ENCODE measurements at places on chromosomes 3 and 15.

- no peak for DNase-seq
Observed at GRCh38 chr15:34725556-34725955, 29.2 kb downstream of the GJD2 start.

DNA sequence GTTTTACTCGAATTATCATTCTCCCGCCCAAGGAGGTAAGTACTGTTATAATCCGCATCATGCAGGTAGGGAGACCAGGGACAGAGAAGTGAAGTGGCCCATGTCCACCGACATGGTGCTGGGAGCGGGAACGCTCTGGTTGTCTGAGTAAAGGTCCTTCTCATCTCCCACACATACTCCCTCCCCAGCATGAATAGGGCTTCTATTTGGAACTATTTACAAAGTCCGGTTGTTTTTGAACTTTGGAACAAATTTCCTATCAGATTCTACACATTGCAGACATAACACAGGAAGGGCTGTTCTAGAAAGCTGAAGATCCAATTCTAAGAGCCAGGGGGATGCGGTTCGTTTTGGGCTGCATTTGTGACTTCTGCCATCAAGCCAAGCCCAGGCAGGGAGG lies 94.8 kb upstream of the TLE3 start:
- no peak for DNase-seq

GRCh38 chr15:83082730-83083386 lies 15.8 kb upstream of the BTBD1 start:
- DNase-seq = no peak

DNA sequence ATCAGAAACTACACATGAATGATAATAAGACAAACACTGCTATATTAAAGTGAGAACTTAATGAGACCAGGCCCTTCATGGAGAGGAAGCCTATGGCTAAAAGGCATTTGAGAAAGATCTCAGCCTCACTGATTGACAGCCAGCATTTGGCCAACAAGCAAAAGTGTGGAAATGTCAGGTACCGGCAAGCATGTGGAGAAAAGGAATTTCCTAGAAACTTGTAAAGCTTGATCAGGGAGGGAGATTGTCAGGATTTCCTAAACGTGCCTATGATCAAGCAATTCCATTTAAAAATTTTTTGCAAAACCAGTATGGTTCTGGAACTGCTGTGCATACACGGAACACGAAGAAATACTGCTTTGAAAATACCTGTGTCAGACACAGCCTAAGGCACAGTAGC lies 220.3 kb upstream of the ATP10A start:
- DNase-seq = no peak

GRCh38 chr3:13045904-13046568 lies 27.2 kb downstream of the IQSEC1 start:
- DNase-seq = no peak

GRCh38 chr3:73431183-73431900 lies 193.4 kb downstream of the PDZRN3 start:
- DNase-seq = no peak

DNA sequence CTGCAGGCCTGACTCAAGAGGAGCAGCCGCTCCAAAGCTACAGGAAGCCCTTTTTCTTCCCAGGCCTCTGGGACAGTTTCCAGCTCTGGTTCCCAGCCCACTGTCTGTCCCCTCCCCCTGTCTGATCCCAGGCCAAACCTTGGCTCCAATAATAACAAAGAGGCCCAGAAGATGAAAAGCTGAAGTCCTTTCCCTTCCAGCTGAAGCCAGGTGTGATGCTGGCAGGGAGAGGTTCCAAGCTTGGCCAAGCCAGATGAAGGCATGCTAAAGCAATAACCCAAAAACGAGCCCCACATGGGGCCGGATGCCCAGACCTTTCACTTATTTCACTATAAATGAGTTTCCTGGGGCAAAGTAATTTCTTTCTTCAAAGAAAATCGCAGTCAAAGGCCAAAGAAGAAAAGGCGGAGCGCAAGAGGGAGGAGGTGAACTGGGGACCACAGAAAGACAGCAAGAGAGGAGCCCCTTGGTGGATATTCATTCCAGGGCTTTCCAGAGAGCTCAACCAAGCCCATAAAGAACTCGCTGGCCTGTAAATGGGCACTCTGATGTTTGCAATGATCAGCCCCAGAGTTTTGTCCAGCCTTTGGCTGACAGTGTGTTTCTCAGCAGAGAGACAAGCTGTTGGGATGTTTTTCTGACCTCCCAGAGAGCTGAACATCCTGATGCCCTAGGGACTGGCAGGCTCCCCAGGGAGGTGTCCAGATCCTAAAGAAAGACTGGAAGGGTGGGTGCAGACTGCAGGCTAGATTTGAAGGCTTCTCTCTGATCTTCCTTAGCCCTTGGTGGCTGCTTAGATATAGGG lies 157.6 kb downstream of the UACA start:
- DNase-seq = no peak

GRCh38 chr15:55802600-55803376 lies 59.8 kb upstream of the PRTG start:
- DNase-seq = no peak

DNA sequence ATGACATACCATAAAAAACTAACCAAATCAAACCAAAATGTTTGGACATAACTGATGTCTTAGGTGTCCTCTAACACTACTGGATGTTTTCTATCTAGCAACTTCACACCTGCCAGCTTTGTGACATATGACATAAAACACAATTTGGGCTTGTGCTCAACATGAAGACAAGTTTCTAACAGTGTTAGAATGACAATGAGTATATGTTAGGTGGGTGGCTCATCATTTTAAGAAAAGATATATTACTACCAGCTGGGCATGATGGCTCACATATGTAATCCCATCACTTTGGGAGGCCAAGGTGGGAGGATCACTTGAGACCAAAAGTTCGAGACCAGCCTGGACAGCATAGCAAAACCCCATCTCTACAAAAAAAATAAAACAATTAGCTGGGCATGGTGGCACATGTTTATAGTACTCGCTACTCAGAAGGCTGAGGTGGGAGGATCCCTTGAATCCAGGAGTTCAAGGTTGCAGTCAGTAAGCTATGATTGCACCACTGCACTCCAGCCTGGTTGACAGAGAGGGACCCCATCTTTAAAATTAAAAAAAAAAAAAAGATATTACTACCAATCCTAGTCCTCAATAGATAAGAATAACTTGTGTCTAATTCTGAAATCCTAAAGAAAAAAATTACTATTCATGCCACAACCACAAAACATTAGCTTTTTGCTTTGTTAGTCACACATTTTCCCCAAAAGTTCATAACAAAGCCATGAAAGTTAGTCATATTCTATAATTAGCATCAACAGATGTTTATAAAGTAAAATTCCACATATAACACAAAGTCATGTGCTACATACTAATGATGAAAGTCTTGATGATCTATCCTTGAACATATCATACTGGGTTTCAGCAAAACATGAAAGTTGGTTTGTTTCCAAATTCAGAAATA lies 59.9 kb downstream of the LRRFIP2 start:
- peak; percentile 13 for DNase-seq

DNA sequence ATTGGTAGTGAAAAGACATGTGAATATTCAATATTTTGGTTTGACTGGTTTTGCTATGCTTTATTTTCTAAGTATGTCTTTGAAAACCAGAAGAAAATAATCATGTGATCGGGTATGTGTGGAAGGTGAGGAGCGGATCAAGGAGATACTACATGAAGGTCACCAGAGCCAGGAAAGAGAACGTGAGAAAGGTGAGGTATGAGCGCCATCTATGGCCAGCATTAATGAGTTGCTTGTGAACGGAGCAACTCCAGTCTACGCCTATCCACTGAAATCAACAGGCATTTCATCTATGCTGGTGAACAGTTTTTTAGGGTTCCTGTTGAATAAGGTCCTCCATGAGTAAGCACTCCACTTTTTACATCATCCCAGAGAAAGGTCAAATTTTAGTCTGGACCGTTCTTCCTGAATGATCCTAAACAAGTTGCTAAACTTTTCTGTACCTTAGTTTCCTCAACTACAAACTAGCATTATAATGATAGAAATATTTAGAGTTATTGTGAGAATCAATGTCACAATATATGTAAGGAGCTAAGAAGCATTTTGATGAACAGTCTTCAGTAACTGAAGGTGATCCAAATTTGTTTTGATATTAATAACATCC lies 1435.2 kb upstream of the CADM2 start:
- peak; percentile 25 for DNase-seq

- no peak for DNase-seq
Observed at GRCh38 chr3:160566499-160566898, 1.1 kb upstream of the KPNA4 start.

GRCh38 chr15:88657326-88658069 lies 18.7 kb downstream of the ISG20 start:
- peak; percentile 76 for DNase-seq

GRCh38 chr3:149462581-149463011 lies 11.9 kb upstream of the TM4SF4 start:
- DNase-seq = no peak

DNA sequence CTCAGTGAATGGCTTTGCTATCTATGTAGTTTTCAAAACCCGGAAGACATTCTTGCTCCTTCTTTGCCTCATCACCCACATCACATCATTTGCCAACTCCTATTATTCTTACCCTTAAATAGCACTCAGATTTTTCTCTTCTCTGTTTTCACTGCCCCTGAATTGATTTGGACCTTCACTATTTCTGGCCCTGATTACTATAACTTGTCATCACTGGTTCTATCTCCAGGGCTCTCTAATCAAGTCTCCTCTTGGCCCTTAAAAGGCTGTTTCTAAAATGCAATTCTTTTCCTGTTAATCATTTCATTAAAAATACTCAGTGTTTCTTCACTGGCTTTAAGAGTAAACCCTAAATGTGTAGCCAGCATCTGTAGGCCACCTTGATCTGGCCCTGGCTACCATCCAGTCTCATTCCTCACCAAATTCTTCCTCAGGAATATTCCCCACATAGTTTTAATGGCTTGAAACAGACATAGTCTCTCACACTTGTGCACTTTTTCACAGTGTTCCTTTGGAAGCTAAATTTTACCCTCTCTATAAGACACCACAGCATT lies 437.1 kb upstream of the CBLB start:
- DNase-seq = no peak

- DNase-seq = no peak
Observed at GRCh38 chr15:61499376-61499775, 270.3 kb upstream of the RORA start.

- no peak for DNase-seq
Observed at GRCh38 chr15:52378746-52379394, 83.3 kb upstream of the MYO5C start.

DNA sequence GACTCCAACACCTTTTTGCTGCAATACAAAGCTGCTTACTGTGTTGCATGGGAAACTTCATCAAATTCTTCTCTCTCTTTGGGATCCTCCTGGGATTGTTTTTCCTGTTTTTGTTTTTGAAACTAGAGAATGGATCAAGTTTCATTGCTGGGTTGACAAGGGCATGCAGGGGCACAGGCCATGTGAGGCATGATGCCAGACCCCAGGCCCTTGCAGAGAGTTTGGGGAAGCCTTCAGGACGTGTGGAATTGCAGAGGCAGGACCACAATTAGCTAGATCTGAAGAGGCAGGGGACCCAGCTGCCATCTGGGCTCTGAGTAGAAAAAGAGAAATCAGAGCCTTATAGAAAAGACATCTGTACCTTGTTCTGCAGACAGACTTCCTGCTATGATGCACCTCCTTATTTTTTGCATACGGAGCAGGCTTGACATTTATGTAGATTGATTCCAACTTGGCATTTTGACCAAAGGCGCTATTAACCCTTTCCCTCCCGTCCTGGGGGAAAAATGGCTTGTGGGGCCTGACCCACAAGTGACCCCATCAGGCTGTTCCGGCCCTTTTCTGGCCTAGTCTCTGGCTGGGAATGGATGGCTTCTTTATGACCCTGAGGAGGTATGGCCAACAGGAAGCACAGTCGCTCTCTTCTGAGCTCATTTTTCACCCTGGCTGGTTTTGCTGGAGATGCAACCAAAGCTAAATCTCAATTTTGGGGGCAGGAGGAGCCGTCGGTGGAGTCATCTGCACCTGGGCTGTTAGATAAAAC lies 44.3 kb upstream of the CHRNB4 start:
- no peak for DNase-seq

DNA sequence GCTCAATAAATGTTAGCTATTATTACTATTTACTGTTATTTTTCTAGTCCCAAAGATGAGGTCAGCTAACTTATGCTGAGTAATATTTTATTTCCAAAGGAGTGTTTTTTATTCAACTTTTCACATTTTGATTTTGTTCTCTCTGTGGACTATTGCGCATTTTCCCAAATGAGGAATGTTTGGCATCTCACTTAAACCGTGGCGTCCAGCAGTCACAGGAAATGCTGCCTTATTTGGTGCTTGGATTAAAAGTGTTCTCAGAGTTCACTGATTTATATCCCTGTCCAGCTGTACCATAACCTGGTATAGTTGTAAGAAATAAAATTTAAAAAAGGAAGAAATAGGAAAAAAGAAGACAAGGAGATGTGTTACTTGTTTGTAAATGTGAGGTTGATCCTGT lies 166.8 kb downstream of the THSD4 start:
- DNase-seq = no peak

GRCh38 chr3:50212502-50212901 lies 7.4 kb downstream of the SLC38A3 start:
- DNase-seq = no peak

- no peak for DNase-seq
Observed at GRCh38 chr3:101862416-101863165, 13.3 kb downstream of the NFKBIZ start.

DNA sequence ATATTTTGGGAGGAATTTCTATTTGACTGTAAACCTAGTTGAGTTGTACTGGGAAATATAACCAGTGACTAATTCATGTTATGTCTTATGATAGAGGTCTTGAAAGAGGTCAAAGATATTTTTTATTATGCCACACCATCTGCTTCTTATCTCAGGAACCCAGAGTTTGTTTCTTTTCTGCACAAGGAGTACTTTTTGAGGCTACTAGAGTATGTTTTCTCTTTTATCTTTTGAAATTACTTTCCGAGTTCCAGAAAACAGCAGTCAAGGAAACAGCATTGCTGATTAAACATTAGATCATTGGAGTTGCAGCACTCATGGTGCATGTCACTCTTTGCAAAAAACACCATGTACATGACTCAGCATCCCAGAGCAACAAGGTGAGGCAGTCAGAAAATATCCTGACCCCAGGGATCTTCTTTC lies 645.8 kb upstream of the NR2F2 start:
- peak; percentile 83 for DNase-seq

DNA sequence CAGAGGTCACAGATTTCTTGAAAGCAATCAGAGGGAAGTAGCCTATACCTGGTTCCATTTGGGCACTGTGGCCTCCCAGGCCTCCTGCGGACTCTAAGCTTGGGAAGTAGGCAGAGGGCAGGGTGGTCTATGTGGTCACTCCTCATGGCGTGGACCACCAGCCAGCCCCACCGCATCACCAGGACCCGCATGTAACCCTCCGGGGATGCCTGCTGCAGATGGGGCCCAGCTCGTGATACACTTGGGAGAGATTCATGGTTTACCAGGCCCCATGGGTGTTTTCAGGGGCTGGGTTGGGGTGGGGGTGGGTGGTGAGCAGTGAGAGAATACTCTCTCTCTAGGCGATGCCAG lies 123.7 kb downstream of the ASB7 start:
- no peak for DNase-seq

DNA sequence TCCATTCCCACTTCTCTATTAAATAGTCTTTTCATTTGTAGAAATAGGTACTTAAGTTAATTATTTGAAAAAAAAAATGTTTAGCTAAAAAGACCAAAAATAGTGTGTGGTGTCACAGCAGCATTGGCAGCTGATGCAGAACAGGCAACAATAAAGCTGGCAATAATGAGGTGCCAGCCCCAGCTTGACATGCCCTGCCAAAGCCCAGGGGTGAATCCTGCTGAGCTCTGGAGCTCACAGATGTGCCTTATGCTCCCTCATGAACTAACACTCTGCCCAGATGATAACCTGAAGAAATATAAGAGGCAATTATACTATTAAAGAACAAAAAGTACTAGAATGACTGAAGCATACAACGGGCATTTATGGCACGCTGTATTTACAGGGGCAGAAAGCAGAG lies 63.8 kb downstream of the IGSF11 start:
- DNase-seq = no peak

GRCh38 chr3:197006446-197006845 lies 23.2 kb downstream of the MELTF start:
- no peak for DNase-seq
